Activated CD4-positive, alpha-beta memory T cell treated with anti-CD3 and anti-CD28 coated beads, Interleukin-2, amount 10 ng/mL, durations not matched to agents 7 days and 5 days (primary cell): ENCODE measurements at places on chromosomes 1 and 21.
A peak's percentile ranks its signal among the peaks of the same experiment; 100 is the strongest.

DNA sequence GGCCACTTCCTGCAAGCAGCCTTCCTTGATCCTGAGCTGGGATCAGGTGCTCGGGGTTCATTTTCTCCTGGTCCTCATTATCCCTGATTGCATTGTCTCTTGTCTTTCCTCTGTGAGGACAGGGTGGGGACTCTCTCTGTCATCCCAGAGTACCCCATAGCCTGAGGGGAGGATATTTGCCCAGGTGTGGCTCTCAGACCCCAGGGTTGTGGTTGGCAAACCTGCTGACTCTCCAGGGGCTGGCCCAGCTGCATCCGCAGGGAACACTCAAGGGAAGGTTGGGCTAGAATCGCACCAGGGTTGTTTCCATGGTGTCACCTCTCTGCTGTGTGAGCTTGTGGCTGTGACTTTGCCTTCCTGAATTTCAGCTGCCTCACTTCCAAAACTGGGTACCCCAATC, 276.8 kb upstream of the C1orf174 start:
- peak; percentile 6 for DNase-seq

- no peak for DNase-seq
Measured at GRCh38 chr1:64004451-64005025, 198.9 kb upstream of the UBE2U start.

DNA sequence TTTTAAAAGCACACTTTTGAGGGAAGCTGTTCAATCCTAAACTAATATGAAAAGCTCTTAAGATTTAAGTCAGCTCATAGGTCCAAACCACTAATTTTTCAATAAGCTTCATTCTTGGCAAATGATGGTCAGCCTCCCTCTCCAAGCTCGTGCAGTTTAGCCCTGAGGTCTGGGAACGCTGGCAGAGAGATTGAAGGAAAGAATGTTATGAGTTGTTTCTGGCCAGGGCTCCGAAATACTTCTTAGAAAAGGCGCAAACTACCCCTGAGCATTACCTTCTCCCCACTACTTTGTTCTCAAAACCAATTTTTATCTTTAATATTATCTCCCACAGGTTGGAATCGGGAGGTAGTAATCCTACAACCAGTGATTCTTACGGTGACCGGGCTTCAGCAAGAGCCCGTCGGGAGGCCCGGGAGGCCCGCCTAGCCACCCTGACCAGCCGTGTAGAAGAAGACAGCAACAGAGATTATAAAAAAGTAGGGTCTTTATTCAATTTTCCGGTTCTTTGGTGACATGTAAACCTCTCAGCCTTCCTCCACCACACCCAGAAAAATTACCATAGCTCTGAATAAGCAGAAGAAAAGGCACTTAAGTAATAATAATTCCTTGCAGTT, 147.7 kb downstream of the SYT2 start:
- DNase-seq: no peak

DNA sequence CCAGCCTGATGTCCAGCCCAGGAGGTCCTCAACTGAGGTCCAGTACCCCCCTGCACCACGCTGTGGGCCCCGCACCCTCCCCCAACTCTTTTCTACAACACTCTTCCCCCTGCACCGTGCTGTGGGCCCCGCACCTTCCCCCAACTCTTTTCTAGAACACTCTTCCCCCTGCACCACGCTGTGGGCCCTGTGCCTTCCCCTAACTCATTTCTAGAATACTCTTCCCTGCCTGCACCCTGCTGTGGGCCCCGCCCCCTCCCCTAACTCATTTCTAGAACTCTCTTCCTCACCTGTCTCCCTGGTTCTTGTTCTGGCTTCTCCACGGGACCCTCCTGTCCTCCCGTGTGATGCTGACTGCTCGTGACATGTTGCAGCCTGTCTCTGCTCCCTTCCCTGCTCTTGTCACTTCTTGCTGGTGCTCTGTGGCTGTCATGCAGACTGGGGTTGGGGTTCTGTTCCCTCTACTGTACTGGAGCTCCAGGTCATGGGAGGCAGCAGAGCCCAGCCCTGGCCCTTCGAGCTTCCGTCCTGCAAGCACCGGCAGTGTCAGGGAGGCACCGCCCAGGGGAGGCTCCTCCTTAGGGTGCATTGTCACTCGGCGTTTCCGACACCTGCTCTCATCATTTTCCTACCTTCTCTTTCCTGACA, 160.1 kb upstream of the COL6A1 start:
- DNase-seq: no peak

DNA sequence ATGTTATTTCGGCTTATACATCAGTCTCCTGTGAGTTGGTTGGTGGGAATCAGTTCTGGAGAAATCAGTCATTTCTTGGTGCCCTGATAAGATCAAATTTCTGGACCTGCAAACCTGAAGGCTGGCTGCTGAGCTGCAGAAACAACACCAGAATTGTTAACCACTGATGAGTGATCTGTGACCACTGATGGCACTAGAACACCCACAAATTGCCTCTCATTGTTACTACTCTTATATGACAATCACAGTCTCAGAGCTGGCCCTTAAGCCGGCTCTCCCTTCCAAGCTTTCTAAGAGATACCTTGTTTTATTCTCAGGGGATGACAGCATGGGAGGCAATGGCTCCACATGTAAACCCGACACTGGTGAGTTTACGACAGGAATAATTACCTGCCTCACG, 1.9 kb downstream of the C1orf162 start:
- peak; percentile 62 for DNase-seq

DNA sequence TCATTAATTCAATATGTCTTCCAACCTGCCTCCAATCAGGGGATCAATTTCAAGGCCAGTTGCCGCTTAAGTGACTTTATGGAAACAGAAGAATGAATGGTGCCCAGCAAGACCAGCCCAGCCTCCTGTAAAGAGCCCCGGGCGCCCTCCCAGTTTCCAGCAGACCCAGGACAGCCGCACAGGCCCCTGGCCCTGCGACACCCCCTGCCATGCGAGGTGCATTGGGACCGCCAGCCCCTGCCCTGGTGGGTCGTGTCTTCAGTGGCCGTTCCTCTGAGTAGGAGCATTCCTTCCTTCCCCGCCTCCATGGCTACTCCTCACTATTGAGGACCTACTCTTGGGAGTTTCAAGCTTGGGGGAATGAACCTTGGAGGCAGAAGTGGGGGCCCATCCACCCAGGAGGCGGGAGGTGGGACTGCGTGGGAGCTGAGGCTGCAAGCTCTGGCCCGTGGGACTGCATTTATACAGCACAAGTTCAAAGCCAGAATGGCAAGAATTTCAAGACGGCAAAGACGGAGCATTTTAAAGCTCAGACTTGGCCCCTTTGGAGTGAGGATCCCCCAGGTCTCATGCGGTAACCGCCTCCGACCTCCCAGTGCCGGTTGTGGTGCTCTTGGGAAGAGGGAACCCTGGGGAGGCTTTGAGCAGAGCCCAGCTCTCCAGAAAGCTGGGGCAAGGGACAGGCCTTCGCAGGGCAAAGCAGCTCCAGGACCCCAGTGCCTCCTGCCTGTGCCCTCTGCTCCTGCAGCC, 73.1 kb upstream of the ACTRT2 start:
- DNase-seq: no peak

DNA sequence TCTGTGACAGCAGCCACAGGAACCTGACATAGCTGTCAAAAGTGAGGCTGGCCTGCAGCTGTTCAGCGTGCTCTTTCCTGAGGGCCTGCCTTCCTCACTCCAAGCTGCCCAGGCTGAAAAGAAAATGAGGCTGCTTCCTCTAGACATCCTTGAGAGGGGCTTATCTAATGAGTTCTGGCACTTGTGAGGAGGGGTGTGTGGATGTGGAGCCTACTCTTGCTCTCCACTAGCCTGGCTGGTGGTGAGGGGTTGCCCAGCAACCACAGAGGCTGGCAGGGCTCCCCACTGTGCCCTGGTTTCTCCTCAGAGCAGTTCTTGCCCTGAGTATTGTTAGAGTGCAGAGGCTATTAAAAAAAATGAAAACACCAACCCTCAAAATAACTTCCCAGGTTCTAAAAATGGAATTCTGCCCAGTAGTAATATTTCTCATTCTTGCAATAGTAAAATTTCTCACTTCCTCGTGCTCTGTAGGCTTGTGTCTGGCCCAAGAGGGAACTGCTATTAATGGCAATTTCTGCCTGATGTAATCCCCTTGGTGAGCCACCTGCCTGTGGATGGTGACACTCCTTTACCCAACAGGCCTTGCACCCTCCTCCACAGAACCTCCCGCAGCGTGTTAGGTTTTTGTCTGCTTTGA, 52.6 kb upstream of the EPS8L3 start:
- DNase-seq: no peak

GRCh38 chr1:178772952-178773351, 47.9 kb downstream of the RALGPS2 start:
- no peak for DNase-seq

DNA sequence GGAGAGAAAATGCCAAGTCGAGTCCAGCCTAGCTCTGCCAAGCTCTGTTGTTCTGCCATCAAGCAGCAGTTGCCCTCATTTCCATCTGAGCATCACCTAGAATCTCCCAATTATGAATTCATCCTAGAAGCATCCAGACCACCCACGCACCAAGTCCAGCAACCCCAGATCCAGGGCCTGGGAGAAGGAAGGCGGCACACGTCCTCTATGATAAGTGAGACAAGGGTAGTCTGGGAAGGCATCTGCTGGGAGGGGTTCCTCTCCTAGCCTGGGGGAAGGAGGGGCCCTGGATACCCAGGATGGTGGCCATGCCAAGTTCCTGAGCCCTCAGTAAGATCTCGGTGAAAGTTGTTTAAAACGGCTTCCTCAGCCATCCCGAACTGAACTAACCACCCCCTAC, 70.7 kb downstream of the VWA5B1 start:
- no peak for DNase-seq

GRCh38 chr1:27149084-27149761, 5.7 kb downstream of the SLC9A1 start:
- no peak for DNase-seq

- DNase-seq: no peak
Measured at GRCh38 chr1:35633547-35633946, 7.8 kb downstream of the PSMB2 start.

- DNase-seq: no peak
Measured at GRCh38 chr1:170580636-170581440, 48.9 kb downstream of the GORAB start.

GRCh38 chr1:92619466-92620189, 132.9 kb upstream of the GFI1 start:
- no peak for DNase-seq

DNA sequence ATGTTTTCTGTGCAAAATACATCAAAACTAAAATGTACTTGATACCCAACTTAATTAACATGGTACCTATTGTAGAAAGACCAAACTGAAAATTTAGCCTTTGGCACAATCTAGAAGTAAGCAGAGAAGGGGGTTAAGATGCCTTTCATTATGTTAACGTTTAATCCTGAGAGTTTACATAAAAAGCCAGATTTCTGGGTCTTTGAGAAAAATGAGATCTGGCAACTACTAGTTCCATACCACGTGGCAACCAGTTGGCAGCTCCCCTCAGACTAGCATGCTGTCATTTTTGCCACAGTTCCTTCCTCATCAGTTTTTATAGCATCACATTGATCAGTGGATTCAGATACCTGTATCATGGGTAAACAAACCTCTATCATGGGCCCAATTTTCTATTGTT, 1.5 kb downstream of the RO60 start:
- DNase-seq: no peak

DNA sequence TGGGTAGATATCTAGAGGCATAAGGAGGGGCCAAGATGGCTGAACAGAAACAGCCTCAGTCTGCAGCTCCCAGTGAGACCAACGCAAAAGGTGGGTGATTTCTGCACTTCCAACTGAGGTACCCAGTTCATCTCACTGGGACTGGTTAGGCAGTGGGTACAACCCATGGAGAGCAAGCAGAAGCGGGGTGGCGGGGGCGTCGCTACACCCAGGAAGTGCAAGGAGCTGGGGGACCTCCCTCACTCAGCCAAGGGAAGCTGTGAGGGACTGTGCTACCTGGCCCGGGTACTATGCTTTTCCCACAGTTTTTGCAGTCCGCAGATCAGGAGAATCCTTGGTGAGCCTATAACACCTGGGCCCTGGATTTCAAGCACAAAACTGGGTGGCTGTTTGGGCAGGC, 26.0 kb downstream of the KIFAP3 start:
- DNase-seq: no peak

DNA sequence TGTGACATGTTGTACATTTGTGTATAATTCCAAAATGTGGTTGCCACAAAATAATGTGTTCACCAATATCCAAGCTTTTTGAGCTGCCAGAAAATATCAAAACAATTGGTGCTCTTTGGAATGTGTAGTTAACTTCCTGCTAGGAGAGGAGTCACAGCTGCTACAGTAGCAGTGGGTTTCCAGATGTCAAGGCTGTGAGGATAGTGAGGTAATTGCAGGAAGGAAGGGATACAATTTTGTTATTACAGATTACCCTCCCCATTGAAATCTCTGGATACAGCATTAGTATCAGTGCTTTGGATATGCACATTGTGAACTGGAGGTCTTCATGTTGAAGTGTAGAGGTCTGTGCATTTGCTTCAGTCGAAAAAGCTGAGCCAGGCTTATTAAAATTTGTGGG, 253.2 kb downstream of the PTPRC start:
- DNase-seq: no peak

DNA sequence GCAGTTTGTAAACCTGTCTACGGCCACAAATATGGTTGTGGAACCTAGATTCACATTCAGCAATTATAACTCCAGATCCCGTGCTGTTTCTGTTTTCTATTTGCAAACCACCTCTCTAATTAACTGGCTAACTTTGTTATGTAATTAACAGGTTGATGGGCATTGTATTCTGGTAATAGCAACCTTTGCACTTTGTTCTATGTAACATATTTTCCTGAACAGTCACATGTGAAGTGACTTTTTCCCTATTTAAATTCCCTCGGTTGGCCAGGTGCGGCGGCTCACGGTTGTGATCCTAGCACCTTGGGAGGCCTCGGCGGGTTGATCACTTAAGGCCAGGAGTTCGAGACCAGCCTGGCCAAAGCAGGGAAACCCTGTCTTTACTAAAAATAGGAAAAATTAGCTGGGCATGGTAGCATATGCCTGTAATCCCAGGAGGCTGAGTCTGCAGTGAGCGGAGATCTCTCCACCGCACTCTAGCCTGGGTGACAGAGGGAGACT, 1.4 kb downstream of the ACADM start:
- DNase-seq: no peak

DNA sequence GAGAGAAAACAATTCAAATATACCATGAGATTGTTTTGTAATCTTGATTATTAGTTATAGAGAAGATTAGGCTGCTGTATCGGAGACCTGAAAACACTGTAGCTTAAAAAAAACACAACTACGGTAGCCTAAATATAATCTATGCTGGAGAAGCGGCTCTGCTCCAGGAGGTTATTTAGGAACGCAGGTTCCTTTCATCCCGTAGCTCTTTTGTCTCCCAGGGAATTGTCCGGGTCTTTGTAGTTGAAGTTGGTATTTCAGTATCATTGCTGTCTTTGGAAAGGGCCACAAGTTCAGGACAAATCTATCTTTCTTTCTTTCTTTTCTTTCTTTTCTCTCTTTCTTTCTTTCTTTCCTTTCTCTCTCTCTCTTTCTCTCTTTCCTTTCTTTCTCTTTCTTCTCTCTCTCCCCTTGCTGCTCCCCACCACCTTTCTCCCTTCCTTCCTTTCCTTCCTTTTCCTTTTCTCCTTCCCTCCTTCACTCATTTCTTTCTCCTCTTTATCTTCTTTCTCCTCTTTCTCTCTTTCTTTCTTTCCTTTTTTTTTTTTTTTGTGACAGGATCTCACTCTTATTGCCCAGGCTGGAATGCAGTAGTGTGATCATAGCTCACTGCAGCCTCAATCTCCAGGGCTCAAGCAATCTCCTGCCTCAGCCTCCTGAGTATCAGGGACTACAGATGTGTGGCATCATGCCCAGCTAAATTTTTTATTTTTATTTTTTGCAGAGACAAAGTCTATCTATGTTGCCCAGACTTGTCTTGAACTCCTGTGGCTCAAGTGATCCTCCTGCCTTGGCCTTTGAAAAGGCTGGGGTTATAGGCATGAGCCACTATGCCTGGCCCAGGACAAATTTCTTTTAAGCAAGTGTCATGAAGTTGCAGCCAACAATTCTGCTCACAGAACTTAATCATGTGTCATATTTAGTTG, 10.9 kb upstream of the NFIA start:
- DNase-seq: no peak
